ENCODE measurements at places on chromosomes 7 and 10. TPM values are rescaled to one million over a fixed set of nuclear protein-coding genes. Genes with fewer than 3 reads are reported as not detected.

DNA sequence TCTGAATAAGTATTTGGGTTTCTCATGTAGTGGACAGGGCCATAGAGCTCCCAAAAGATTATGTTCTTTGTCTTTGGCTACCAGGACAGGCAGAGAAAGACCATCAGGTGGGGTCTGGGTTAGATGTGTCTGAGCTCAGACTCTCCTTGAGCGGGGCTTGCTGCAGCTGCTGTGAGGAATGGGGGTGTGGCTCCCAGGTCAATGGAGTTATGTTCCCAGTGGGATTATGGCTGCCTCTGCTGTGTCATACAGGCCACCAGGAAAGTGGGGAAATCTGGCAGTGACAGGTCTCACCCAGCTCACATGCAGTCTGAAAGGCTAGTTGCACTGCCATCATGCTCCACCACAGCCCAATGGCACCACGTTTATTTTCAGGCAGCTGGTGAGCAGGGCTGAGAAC, 97.0 kb upstream of the FERD3L start:
- no peak for DNase-seq

GRCh38 chr7:94325122-94325475, 69.6 kb upstream of the COL1A2 start:
- DNase-seq = no peak

DNA sequence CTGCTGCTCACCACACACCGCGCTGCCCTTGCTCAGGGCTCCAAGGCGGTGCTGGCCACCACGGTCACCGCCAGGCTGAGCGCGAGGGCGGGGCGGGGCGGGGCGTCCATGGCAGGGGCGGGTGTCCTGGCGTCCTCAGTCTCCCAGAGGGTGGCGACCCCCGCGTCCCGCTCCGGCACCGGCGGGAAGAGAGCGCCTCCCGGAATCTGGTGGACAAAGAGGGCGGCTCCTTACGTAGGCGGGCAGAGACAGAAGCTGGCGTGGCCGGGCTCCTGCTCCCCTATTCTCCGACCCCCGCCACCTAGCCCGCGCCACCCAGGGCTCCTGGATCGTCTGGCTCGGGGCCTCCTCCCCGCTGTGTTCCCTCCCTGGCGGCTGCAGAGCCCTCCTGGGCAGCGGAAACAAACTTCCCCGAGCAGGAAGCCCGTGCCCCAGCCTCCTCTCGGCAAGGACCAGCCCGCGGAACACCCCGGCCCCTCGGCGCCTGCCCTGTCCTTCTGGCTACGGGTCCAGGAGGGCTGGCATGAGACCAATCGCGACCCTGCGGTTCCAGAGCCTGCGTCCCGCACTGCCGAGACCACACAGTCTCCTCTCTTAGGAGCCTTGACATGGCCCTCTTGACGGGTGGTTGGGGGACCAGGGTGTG, 133.8 kb upstream of the ZNF92 start:
- DNase-seq = peak; percentile 65

- no peak for DNase-seq
Measured at GRCh38 chr10:129971381-129972144, 7.5 kb upstream of the EBF3 start.

GRCh38 chr10:130430852-130431704, 294.9 kb downstream of the GLRX3 start:
- no peak for DNase-seq

DNA sequence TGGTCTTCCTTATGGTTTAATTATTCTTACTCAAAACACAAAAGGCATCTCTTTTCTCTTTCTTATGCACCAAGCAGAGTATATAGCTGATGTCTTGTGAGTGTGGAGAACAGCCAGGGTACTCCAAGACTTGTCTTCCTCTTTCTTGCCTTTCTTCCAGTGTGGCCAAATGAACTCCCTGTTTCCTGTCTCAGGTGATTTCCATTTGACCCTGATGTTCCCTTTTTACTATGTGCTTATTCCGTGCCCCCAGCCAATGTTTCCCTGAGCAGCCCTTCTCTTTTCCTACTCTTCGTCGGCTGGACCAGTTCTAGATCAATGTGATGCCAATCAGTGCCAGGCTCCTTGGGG, 12.6 kb downstream of the OR9A4 start:
- DNase-seq = no peak

- peak; percentile 71 for DNase-seq
Measured at GRCh38 chr10:69087590-69088470, at the start of gene SRGN. SRGN (plus strand) TSS chr10:69088103; CDS start chr10:69088158, 55 bp downstream.

DNA sequence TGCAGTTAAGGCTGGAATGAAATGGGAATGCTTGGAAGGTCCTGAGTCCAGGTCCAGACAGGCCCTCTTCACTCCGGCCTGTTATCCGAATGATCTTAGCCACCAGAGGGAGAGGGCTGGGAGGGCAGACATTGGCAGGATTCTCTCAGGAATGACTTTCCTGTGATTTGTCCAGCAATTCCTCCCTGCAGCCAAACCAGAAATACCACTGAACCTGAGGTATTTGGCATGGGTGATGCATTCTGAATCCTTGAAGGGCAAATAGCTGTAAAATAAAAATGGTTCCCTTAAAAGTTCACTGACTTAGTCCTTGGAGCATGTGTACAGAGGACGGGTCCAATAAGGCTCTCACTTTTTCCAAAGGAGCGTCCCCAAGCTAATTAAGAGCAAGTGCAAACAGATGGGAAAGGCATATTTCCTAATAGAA, 77.5 kb upstream of the HABP2 start:
- DNase-seq = peak; percentile 85

DNA sequence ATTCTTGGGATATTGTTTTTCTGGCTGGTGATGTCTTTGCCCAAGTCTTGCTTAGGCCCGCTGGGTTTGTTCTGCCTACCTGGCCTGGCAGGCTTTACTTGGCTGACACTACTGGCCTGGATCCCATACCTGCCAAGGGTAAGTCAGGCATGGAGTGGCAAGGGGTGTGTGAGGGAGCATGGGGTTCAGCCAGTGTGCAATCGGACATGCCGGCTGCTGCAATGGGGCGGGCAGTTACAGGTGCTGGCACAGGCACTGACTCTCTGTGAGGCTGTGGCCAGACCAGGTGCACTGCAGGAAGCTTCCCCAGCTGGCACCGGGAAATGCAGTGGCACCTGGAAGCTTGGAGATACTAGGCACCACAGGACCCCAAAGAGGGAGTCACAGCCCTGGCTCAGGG, 168.4 kb downstream of the PON1 start:
- DNase-seq = no peak

DNA sequence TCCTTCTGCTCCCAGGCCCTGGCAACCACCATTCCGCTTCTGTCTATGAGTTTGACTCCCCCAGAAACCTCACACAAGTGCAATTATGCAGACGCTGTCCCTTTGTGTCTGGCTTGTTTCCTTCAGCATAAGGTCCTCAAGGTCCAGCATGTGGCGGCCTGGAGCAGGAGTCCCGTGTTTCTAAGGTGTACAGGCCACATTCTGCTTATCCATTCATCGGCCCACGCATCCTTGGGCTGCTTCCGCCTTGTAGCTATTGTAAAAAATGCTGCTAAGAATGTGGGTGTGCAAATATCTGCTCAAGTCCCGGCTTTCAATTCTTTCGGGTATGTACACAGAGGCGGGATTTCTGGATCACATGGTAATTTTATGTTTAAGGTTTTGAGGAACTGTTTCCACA, 38.2 kb downstream of the ESYT2 start:
- DNase-seq = no peak

DNA sequence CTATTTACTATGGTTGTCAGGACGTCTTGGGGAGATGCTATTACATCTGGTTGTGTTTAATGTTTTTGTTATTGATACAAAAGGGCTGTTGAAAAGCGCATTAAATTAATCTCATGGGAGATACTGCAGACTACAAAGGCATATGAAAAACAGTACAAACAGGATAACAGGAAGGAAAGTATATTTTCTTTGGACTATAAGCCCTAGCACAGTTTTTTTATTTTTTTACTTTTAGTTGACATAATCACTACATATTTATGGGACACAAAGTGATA, 341.3 kb downstream of the ARL4A start:
- no peak for DNase-seq

DNA sequence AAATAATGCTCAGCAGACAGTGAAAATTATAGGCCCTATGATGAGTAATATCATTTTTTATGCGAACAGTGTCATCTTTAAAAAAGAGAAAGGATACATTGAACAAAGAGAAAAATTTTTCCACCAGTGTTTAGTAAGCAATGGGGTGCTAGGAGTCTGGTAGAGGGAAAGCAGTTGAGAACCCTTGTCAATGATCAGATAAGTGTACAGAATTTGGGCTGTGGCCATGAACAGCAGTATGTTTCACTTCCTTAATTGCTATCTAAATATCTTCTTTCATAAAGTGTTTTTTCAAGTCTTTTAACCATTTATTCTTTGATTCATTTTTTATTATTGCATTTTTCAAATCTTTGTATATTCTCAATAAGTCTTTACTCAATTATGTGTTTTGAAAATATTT, 750.7 kb upstream of the KCND2 start:
- no peak for DNase-seq

DNA sequence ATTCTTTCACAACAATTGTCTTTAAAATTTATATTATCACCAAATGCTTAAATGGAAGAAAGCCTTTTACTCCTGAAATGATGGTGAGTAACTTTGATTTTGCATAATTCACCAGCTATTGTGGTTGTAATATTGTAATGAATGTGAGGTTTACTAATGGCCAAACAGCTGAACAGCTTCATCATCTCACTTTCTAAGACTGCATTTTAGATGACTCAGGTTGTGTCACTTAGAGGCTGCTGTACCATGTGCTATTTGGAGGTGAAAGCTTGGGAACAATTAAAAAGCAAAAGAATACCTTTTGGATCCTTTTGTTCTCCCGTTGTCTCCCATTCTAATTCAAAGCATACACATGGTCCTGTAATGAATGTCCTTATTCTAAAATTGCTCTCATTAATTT, 604.0 kb upstream of the PFKP start:
- DNase-seq = no peak

The OR9A4 gene
- total RNA-seq = not detected

The AGAP6 gene
- total RNA-seq = 29.8 TPM

The VGF gene
- total RNA-seq = 0.16 TPM

The ARHGEF35 gene
- 15.4 TPM for total RNA-seq

The EPDR1 gene
- total RNA-seq = 8.2 TPM

The NUDT5 gene
- 44.3 TPM for total RNA-seq

The GPR37 gene
- total RNA-seq = 3.2 TPM

The TUBAL3 gene
- not detected for total RNA-seq

The DRGX gene
- not detected for total RNA-seq

Data from breast epithelium (tissue), 4 donors.